ENCODE measurements at places on chromosomes 1 and 21. TPM values are rescaled to one million over a fixed set of nuclear protein-coding genes. Genes with fewer than 3 reads are reported as not detected.

- no peak for DNase-seq
Measured at GRCh38 chr1:94084547-94084946, 36.4 kb downstream of the ABCA4 start.

DNA sequence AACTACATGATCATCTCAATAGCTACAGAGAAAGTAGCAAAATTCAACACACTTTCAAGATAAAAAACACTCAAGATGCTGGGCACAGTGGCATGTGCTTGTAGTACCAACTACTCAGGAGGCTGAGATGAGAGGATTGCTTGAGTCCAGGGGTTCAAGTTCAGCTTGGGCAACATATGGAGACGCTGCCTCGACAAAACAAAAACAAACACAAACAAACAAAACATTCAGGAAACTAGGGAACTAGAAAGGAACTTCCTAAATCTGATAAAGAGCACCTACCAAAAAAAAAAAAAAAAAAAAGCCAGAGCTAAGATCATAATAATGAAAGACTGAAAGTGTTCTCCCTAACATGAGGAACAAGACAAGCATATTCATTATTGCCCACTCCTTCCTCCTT, 22.8 kb upstream of the RNF186 start:
- no peak for DNase-seq

GRCh38 chr1:156623946-156624813, 5.0 kb downstream of the HAPLN2 start:
- peak; percentile 63 for DNase-seq

DNA sequence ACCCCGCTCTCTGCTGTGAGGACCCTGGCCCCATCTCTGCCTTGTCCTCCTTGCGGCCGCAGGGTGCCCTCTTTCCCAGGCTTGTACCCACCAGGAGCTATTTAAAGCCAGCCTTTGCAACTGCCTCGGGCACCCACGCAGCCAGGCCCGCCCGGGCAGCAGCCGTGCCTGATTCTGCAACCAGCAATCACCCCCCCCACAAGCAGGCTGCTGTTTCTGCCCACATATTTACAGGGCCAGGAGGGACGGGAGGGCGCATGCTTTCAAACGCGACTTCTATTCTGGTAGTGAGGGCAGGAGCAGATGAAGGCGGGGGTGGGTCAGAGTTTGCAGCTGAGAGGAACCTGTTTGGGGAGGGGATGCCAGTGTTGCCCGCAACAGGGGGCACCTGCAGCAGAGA, 13.6 kb downstream of the GABRD start:
- no peak for DNase-seq

The MARCKSL1 gene
- 19.2 TPM for total RNA-seq

The CELA3A gene
- total RNA-seq, result not detected
